ENCODE measurements at places on chromosomes 12 and 14.
A peak's percentile ranks its signal among the peaks of the same experiment; 100 is the strongest.

GRCh38 chr14:42994051-42994736 is 1387.5 kb downstream of the LRFN5 start:
- DNase-seq = no peak

DNA sequence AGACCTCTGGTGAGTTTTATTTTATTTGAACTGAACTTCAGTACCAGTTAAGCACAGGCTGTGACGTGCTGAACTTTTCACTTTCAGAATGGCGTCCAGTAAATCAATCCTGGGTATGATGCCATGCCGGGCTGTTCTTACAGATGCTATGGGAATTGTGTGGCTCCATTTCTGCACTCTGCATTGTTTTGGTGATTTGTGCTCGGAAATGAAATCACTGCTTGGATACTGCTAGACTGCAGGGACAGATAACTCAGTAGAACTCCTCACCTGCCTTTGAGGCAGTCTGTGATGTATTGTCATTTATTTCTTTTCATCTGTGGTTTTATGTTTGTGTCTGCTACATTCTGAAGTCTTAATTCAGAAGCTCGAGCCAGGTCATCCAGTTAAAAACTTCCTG is 172.7 kb downstream of the PTPN11 start:
- no peak for DNase-seq

GRCh38 chr12:89183985-89184435 is 168.3 kb downstream of the DUSP6 start:
- DNase-seq = no peak

DNA sequence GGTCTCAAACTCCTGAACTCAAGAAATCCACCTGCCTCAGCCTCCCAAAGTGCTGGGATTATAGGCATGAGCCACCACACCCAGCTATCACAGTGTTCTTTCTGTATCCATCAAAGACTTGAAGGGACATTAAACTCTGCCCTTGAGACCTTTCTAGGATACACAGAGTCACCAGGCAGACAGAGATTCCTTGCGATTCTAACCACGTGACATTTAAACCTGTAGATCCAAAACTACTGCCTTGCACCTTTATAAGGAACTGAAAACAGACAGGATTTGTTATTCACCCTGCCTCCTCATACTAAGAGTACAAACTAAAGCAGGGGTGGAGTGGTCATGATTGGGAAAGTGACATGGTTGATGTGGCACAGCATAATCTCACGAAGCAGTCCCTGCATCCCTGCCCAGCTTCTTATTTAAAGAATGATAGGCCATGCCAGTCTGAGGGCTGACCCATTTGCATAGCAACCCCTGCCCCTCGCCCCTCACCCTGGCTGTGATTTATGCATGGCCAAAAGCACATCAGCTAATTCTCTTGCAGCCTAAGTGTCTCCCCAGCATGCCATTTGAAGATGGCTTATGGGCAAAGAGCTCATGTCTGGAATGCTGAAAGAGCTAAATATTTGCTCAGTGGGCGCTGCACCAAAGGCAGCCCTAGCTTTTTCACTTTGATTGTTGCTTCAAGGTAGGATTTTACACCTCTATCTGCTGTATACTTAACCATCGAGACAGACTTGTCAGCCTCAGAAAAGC is 43.2 kb upstream of the MYBPC1 start:
- DNase-seq = no peak

GRCh38 chr12:122123051-122123760 is 44.6 kb downstream of the MLXIP start:
- peak; percentile 86 for DNase-seq

- DNase-seq = no peak
Measured at GRCh38 chr12:95386051-95386450, 87.9 kb upstream of the METAP2 start.

DNA sequence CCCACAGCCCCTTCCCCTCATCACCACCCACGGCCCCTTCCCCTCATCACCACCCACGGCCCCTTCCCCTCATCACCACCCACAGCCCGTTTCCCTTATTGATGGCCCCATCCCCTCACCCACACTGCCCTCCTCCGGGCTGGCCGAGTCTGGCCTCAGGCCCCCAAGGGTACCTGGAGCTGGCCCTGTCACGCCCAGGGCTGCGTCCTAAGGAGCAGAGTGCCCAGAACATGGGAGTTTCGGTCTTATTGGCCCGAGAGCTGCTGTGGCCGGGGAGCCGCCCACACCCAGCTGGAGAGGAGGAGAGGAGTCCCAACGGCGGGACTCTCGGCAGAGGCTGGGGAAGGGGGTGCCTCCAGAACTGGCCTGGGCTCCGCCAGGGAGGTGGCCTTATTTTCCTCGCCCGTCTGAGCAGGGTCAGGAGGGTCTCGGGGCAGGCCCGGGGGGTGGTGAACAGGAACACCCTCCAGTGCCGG is 182.3 kb downstream of the KIF26A start:
- no peak for DNase-seq

- peak; percentile 66 for DNase-seq
Measured at GRCh38 chr14:64569138-64569631, 19.4 kb downstream of the PPP1R36 start.

GRCh38 chr12:69932676-69933552 is 107.9 kb downstream of the MYRFL start:
- DNase-seq = no peak

DNA sequence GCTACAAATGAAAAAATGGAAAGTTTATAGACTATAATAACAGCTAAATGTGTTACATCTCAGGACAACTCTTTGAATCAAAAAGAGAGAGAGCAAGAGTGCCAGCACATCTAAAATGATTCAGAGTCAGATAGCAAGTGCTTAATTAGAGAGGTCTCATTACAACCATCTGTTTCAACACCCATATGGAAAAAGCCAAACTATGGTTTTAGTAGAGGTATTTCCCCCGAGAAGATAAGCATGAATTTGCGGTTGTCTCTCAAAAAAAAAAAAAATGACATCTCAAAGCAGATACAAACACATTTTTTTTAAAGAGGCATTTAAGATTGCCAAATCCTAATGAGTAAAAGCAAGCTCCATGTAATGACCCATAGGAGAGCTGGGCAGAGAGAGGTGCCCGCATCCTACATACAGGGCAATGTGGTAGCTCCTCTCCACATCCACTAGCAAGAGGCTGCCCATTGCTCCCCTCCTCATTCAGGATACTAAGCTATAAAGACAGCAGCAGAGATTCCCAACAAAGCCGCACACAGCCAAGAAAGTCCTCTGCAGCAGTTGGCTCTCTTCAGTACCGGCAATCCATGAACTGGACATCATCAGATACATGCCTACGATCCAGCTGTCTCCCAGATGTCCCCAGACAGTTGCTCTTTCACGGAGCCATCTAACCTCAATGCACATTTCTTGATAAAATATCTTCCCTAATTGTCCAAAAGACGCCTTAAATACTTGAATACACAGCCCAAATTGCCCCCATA is 100.4 kb downstream of the EFCAB11 start:
- DNase-seq = no peak

DNA sequence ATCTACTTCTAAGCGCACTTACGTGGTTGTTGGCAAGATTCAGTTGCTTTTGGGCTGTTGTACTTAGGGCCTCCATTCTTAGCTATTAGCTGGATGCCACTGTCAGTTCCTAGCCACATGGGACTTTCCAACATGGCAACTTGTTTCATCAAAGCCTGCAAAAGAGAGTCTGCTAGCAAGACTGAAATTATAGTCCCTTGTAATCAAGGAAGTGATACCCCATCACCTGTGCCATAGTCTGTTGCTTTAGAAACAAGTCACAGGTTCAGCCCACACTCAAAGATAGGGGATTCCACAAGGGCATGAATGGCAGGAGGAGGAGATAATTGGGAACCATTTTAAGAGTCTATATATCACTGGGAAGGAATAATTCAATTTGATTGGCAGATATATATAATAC is 27.1 kb upstream of the SLC17A8 start:
- DNase-seq = no peak

DNA sequence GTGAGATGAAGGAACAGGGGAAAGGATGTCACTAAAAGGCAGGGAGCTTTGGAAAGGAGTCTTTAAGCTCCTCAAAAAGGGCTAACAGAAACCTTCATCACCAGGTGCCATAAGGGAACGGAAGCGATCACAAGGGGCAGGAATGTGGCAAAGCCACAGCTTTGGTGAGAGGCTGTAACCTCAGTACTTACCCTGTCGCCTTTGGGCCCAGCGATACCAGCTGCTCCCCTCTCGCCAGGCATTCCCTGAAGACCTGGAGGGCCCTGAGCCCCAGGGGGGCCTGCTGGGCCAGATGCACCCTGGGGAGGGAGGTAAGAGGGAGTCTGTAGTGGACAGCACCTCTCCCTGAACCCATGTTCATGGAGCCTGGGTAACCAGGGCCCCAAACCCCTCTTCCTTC is 18.9 kb downstream of the TMEM106C start:
- DNase-seq = no peak

DNA sequence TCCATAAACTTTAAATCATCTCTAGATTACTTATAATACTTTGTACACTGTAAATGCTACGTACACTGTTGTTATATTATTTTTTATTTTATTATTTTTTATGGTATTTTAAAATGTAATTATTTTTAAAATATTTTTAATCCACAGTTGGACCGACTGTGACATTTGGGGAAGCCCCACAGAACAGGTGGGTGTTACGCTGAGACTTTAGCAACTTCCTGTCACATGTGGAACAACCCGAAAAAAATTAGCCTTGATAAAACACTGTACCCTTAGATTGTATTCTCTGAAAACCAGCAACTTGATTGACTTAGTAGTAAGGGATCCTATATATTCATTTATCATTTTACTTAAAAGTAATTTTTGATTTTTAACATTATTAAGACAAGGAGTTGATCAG is 1755.7 kb upstream of the SEL1L start:
- no peak for DNase-seq

- no peak for DNase-seq
Measured at GRCh38 chr12:125217308-125217707, 152.1 kb downstream of the AACS start.
